ENCODE measurements at places on chromosomes 7 and 10.

DNA sequence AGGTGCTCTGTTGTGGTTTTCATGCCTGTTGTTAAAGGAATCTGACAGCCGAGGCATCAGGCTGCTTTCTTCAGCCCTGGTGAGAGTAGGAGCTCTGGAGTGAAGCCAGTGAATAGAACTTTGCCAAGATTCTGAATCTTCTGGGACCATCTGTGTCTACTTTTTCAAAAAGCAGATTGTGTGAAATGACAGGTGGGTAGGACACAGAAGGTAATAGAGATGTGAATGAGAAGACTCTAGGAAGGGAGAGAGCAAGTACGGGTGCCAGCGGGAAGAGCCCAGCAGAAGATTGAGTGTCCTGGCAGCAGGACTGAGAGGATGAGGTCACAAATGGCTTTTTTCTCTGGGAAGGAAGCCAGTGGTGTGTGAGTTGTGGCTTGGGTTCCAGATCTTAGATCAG lies 429.2 kb downstream of the SDK1 start:
- no peak for DNase-seq

DNA sequence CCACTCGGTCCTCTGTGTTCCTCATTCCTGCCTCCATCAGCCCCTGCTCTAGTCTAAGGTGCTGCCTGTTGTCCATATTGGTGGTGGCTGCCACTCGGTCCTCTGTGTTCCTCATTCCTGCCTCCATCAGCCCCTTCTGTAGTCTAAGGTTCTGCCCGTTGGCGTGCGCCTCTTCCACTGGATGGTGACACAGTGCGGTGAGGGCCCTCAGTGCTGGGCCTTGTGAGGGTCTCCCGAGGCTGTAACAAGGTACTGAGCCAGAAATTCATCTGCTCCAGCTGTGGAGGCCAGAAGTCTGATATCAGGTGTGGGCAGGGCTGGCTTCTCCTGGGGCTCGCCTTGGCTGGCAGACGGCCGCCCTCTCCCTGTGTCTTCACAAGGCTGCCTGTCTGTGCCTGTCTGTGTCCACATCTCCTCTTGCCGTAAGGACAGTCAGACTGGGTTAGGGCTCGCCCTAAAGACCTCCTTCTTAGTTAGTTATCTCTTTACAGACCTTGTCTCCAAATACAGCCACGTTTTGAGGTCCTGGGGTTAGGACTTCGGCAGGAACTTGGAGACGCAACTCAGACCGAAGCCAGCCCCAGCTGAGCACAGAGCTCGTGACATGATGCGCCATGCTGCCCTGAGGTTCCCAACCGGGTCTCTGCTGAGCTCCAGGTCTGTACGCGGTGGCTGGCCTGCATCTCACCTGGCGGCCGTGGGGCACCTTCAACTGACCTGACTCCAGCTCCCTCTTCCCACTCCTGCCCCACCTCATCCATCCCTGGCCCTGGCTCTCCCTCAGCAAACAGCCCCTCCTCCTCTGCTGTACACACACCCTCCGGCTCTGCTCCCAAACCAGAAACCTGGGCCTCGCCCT lies 181.4 kb upstream of the SHH start:
- DNase-seq: no peak

DNA sequence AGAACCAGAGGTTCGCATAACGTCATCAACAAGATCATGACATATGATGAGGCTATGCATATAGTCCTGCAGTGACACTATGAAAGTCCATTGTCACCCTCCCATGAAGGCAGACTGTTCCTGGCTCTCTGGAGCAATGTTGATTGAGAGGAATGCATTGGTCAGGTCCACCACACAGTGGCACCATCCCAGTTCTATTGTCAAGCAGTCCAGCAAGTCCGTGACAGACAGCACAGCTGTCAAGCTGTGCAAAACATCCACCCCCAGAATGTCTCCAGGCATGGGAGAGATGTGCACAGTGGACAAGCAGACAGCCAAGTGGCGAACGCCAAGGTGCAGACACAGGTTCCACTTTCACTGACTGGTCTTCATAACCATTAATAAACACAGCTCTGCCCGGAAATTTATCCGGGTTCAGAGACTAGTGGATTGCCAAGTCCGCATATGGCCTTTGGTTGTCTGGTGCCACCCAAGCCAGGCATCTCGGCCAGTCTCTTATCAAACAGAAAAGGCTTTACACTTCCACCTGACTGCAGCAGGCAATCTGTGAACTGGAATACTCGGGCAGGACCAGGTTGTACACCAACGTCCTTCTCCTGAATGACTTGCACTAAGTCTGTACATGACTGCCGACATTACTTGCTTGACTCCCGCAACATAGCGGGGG lies 7.2 kb downstream of the RNF133 start:
- DNase-seq: no peak

- DNase-seq: no peak
These were observed 95.3 kb downstream of the HOXA1 start for GRCh38 chr7:27000496-27000895.

- no peak for DNase-seq
These were observed 16.3 kb upstream of the CRYGN start for GRCh38 chr7:151456276-151456675.

GRCh38 chr7:14761510-14762296 lies 140.8 kb downstream of the DGKB start:
- DNase-seq: peak; percentile 98

- DNase-seq: peak; percentile 51
These were observed 3.2 kb upstream of the LAT2 start for GRCh38 chr7:74206589-74207120.

- DNase-seq: no peak
These were observed 284.9 kb upstream of the SEMA3D start for GRCh38 chr7:85471740-85472139.

DNA sequence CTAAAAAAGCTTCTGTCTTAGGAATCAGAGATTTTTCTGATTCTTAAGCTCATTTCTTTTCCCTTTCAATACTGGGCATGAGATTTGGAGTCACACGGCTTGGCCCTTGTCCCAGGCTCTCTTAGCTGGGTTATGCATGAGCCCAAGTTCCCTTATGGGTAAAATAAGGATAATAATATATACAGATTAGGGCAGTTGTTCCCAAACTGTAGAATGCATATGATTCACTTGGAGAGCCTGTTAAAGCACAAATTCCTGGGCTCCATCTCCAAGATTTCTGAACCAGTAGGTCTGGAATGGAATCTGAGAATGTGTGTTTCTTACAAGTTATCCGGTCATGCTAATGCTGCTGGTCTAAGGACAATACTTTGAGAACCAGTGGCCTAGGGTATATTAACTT lies 154.0 kb downstream of the REEP3 start:
- no peak for DNase-seq

GRCh38 chr7:67309764-67310549 lies 313.3 kb downstream of the TYW1 start:
- DNase-seq: no peak

DNA sequence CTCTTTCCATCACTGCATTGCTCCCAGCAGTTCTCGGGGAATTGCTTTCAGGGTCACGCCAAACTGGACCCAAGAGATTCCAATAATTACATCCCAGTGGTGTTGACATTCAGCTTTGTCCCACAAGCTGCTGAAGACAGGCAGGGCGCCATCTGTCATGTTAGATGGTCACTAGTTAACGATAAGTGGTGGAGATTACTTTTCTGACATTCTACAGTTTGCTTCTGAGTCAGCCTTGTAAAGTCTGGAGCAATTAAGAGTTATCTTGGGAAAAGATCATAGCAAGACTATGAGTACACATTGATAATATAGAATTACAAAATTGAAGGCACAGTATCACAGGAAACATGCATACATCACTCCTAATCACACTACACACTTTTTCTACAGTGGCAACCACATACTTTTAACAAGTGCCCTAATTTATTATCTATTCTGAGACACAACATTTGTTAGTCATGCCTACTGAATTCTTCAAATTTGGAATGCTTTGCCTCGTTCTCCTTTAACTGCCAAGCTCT lies 41.9 kb downstream of the SEMA3C start:
- no peak for DNase-seq

DNA sequence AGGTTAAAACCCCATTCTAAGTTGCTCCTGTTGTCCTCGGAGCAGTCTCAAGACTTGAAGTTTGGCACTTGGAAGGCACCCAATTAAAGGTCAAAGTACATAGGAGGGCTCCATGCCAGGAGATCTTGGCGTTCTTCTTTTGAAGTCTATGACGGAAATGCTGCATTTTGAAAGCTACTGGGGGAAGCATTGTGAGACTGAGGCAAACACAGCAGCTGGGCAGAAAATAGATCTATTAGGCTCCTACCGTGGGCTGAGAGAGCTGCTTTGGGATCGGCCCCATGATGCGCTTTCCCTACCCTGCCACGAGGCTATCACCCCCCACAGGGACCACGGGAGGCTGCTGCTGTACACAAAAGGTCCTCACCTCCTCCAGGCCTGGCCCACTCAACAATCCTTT lies 20.0 kb downstream of the KIAA1549 start:
- DNase-seq: no peak

DNA sequence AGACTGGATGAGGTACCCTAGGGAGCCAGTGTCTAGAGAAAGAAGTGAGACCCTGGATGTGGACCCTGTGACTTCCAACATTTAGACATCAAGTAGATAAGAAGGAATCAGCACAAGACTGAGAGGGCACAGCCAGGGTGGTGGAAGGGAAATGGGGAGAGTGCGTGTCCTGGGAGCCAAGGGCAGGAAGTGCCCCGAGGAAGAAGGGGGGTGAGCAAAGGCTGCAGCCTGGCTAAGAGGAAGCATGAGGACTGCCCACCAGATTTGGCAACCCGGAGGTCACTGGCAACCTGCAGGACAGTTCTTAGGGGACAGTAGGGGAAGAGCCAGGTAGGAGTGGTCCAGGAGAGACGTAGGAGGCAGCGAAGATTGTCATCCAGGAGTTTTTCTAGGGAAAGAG lies 14.8 kb downstream of the COL13A1 start:
- no peak for DNase-seq

All from NCI-H1105 treated with DMSO at 0.1 percent for 48 hours (cell line).